ENCODE measurements at places on chromosomes 1 and 21.

DNA sequence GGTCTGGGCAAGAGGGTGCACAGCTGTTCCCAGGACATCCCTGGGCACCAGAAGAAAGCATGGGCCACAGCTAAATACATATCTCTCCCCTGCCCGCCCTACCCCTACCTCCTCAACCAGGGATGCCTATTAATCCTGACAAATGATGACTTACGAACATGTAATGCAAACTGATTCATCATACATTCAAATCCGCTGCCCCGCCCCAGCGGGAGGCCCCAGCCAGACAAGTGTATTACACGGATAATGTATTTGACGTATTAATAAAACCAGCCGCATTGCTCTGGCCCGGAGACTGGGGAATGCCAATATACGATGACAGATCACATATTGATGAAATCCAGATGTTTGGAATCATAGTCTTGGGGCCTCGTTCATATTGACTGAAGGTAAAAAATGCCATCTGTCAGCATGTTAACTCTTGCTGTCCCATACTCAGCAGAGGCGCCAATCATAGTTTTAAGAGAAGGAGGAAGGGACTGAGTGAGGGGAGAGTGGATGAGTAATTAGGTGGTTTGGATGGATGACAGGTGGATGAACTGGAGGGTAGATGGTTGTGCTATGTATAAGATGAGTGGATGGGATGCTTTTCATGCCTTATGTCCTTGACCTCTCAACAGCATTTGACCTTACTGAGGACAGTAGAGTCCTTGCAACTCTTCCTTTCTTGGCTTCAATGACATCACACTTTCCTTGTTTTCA lies 68.2 kb downstream of the TMEM53 start:
- DNase-seq: no peak

DNA sequence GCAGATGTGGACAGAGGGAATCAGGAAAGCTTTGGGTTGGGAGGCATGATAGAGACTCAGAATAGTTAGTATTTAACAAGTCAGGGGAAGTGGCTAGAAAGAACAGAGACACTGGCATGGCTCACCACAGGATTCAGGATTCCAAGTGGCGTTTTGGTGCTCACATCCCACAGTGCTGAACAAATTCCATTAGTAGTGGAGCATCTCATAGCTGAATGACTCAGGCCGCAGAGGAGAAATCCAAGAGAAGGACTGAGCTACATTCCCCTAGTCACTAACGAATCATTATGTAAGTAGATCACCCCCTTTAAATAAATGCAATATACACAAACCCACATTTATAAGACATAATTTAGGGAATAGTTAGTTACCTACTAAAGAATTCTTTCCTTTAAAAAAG lies 5.0 kb upstream of the KCNJ9 start:
- no peak for DNase-seq

- no peak for DNase-seq
Observed at GRCh38 chr21:42237577-42237976, 18.6 kb downstream of the ABCG1 start.

- no peak for DNase-seq
Observed at GRCh38 chr1:109876617-109877316, 33.9 kb upstream of the CSF1 start.

GRCh38 chr1:153547560-153548551 lies 1.2 kb downstream of the S100A3 start:
- no peak for DNase-seq

GRCh38 chr1:168608796-168609715 lies 32.7 kb downstream of the XCL1 start:
- no peak for DNase-seq
